ENCODE measurements at places on chromosomes 4 and X.

DNA sequence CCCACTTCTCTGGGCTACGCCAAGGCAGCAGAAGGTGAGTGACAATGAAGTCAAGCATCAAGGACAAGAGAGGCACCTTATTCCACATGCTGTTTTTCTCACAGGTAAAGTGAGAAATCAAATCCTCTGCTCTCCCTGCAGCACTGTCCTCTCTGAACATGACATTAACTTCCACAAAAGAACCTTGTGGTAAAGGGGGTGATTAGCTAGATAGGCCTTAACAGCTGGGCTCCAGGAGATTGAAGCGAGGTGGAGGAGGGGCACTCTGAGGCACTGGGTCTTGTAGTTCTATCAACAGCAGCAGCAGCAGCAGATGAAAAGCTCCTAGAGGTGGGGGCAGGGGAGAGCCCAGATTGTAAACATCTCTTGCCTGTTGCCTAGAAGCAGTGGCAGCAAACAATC is 96.8 kb upstream of the CXXC4 start:
- no peak for DNase-seq

DNA sequence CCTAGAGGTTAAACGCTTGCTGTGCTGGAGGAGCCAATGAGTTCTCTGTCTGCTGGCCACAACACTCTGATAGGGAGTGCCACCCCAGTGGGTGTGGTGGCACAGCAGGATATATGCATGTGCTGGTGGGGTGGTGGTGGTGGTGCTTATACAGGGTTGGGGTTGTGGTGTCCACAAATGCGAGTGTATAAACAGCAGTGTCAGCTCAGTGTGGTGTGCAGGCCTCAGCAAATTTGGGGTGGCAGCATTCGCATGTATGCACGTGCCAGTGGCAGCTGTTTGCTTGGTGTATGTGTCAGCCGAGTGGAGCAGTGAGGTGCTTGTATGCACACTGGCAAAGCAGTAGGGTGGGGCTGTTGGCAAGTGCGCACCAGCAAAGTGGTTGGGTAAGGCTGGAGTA is 157.4 kb downstream of the FAM47A start:
- no peak for DNase-seq

DNA sequence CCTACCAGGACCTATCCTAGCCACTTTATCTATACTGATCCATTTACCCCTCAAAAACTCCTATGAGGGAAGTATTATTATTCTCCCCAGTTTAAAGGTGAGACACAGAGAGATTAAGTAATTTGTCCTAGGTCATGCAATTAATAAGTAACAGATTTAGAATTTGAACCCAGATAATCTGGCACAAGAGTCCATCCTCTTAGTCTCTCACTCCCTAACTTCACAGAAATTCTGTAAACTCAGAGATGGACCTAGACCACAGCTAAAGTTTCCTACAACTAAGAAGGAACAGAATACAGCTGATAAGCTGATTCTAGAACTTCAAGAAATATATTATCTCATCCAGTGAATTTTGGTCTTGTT is 58.7 kb downstream of the TEC start:
- no peak for DNase-seq

GRCh38 chr4:83504996-83505395 is 20.1 kb upstream of the ABRAXAS1 start:
- no peak for DNase-seq

GRCh38 chr4:84738622-84739021 is 155.7 kb downstream of the CDS1 start:
- DNase-seq, result no peak

GRCh38 chr4:16140231-16140878 is 56.5 kb upstream of the PROM1 start:
- DNase-seq, result no peak

DNA sequence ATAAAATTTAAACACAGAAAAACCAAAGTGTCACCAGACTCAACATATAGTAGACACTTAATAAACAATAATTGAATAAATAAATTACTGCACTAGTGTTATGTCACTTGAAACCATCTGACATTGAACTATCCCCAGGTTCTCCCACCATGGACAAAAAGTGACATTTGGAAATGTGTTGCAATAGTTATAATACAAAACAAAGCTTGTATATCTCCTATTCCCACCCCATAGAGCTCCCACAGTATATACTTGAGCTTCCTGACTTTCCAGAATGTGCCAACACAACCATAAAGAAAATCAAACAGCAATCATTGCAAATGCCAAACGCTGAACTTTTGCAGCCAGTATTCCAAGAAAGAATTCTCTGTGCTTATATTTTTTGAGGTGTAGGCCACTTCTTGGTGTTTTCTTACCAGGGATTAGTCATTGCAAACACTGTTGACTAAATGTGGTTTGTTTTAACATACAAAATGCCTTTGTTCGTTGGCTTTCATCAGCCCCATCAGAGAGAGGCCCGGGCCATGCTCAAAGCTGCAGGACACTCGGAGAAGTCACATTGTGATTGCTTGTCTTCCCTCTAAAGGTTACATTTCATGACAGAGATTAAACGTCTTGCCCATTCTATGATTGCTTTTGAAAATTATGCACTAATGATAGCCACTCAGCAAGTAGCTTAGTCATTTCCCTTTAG is 33.8 kb downstream of the PPARGC1A start:
- no peak for DNase-seq

GRCh38 chr4:145387079-145387478 is 94.6 kb upstream of the SMAD1 start:
- no peak for DNase-seq

- no peak for DNase-seq
Observed at GRCh38 chr4:125956276-125956675, 641.5 kb downstream of the FAT4 start.

- DNase-seq, result no peak
Observed at GRCh38 chr4:176970853-176971252, 178.1 kb upstream of the VEGFC start.

- no peak for DNase-seq
Observed at GRCh38 chr4:180962268-180962667, 1280.9 kb upstream of the TENM3 start.

DNA sequence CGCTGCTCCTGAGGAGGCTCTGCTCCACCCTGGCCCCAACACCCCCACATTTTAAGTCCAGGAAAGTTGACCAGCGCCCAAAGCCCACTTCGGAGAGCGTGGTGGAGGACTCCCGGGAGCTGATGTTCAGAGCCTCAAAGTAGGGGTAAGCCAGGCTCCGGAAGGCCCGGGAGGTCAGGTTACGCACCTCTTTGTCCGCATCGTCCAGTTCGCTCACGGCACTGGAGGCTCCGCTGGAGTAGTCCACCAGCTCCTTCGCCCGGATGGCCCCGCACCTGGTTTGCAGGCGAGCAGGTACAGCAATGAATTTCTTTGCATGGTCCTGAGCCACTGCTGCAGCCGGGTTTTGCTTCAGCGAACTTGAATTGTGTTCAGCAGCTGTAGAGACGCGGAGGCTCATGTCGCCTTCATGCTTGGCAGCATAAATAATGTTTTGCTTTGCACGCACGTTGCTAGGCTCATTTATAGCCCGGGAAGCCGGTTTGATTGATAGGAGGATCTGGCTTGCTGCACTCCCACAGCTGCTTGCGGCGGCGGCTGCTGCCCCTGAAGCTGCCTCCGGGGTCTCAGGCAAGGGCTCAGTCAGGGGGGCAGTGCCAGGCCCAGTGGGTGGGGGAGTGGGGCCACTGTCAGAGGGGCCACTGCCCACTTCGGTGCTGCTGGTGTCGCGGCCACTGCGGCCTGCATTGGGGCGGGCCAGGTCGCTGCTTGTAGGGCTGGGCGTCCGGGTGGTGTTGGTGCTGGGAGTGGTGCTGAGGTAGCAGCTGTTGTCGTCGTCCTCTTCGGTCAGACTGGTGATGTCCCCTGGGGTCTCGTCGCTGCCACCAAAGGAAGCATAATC is 4.8 kb downstream of the C4orf54 start:
- DNase-seq, result no peak

DNA sequence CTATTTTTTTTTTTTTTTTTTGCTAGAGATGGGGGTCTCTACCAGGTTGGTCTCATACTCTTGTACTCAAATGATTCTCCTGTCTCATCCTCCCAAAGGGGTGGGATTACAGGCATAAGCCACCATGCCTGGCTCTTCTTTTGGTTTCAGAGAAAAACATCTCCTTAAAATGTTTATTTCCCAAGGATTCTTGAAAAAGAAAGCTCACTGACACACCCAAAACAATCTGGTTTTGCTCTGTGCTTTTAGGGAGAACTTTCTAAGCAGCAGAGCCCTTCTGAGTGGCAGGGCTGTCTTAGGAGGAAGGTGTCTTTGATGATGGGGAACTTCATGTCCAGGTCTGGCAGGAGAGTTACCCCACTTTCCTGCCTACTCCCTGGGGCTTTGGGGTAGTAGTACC is 1.2 kb downstream of the SOD3 start:
- no peak for DNase-seq

DNA sequence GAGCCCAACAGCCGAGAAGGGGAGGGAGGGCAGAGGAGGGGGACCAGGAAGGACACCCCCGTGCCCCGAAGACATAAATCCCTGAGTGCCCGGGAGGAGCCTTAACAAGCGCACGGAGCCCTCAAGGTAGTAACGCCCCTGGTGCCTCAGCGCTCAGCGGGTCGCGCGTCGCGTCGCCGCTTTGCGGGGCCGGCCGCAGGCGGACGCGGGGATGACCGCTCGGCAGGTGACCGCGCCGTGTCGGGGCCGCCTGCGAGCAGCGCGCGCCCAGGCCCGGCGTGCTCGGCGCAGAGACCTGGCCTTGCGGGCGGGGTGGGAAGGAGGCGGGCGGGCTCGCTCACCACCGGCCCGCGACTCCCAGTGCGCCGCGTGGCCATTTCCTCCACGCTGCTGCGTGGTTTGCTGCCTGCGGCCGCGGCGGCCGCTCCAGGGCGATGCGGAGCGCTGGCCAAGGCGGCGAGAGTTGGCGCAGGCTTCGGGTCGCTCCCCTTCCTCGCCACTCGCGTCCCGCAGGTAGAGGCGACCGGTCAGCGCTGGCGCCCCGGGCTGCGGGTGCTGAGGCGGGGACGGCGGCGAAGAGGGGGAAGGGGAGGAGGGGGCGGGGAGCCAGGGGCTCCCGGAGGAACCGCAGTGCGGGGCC is 632 bp downstream of the CCSER1 start:
- no peak for DNase-seq
